Cortex of kidney (tissue), 1 donor: ENCODE measurements at places on chromosomes 6 and 20.

- no peak for DNase-seq
Measured at GRCh38 chr20:20680991-20681508, 31.4 kb downstream of the RALGAPA2 start.

- DNase-seq: no peak
Measured at GRCh38 chr6:27605401-27606342, 132.8 kb upstream of the ZNF184 start.

GRCh38 chr20:7248281-7249201 lies 481.1 kb downstream of the BMP2 start:
- DNase-seq: no peak

GRCh38 chr6:155066361-155066760 lies 71.2 kb downstream of the TIAM2 start:
- DNase-seq: no peak

- no peak for DNase-seq
Measured at GRCh38 chr6:48765352-48765961, 654.5 kb upstream of the PTCHD4 start.

DNA sequence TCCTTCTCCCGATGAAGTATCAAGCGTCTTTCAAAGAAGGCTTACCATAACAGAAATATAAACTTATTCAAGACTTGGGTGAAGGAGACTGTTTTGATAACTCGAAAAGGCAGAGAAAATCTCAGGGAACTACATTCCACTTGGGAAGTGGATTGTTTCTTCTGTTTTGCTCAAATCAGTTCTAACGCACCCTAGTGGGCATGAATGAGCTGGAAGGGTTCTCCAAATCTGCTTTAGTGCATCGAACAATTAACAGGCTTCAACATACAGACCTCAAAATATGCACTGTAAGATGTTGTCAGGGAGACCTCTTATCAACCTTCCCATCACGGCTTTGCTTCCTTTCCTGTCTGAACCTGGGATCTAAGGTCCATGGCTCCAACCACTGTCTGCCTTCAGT lies 392.5 kb downstream of the CD83 start:
- no peak for DNase-seq

DNA sequence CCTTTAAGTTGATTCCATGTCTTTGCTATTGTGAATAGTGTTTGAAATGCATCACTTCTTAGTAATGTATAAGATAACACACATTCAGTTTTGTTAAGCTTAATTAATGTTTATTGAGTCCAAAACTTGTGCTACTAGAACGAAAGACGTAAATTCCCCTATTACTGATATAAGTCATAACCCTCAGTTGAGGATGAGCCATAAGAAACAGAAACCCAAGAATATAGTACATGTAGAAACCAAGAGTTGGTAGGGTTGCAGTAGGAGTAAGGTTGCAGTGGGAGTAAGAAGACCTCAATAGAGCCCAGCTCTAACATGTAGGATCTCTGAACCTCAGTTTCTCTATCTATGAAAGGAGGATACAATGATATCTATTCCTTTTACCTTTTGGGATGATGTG lies 19.3 kb downstream of the CITED2 start:
- no peak for DNase-seq

- no peak for DNase-seq
Measured at GRCh38 chr20:1616858-1617434, 2.9 kb downstream of the SIRPB1 start.

DNA sequence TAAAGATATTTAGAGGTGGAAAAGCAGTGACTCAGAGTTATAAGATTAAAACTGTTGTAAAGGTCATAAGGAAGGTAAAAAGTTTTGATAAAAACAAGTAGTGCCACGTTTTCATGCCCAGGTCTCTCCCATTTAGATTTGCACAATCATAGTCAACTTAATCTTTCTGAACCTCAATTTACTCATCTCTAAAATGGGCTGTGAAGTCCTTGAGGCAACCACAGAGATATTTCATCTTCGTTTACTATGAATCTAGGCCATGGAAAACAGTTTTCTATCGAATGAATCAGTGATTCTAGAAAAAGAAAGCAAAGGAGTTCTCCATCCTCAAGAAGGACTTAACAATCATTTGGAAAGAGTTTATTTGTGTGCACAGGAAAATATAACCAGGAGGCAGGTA lies 190.2 kb downstream of the EDN1 start:
- DNase-seq: no peak

GRCh38 chr6:155417454-155417853 lies 38.2 kb downstream of the NOX3 start:
- no peak for DNase-seq

GRCh38 chr6:137494988-137495702 lies 951 bp upstream of the OLIG3 start:
- no peak for DNase-seq

GRCh38 chr20:9485614-9486340 lies 28.6 kb upstream of the LAMP5 start:
- DNase-seq: no peak

GRCh38 chr6:125533710-125534397 lies 215.6 kb upstream of the HEY2 start:
- DNase-seq: no peak

DNA sequence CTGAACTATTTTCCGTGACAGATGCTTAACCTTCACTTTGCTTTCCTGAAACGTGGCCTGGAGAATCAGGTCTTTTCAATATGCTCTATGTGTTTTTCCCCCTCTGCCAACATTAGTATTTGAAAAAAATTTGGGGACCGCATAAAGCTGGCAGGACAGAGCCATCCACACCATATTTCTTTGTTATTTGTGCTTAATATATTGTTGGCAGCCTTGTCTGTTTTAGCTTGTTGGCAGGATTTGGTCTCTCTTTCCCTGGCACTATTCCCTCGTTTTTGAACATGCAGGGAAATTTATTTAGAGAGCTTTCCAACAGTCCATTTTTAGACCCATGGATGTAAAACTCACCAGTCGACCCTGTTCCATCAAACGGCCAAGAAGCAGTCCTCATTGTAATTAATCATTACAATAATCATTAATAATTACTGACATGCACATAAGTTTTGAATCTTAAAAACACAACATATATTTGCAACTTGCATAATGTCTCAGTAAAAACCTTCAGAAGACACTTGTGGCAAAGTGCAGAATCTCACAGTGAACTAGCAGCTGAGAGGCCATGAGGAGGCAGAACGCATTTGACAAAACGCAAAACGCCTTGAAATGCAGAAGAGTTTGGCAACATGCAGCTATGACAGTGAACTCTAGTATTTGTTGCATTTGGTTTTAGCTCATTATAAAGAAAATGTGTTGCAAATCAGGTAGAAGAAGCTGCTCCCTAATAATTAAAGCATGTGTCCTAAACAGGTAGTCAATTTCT lies 514.2 kb downstream of the C6orf118 start:
- DNase-seq: no peak

DNA sequence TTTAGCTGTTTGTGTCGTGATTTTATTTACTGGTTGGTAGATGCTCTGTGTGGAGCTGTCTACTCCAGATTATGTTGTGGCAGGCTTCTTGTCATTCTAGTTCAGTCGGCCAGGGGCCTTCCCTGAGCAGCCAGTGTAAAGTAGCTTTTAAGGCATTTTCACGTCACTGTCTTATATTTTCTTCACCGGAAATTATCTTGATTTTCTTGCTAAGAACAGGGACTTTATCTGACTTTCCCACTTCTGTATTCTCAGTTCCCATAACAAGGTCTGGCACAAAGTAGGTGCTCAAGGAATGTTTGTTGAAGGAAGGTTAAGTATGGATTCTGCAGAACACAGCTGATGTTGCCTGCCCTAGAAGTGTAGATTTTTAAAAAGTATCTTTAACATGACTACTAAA lies 868 bp downstream of the LTV1 start:
- DNase-seq: no peak

DNA sequence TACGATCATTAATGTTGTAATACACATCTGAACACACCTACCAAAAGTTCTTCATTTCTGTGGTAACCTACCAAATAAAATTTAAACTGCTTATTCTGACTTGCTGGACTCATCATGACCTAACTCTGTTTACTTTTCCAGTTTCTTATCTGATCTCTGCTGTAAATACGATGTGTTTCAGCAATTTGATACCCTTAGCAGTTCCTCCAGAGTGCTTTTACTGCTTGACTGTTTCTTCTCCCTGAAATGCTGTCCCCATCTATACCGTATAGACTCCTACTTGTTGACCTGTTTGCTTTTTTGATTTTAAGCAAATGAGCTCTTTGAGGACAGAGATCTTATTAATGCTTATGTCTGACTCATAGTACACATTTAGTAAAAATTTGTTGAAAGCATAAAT lies 119.5 kb downstream of the SCAF8 start:
- DNase-seq: no peak

DNA sequence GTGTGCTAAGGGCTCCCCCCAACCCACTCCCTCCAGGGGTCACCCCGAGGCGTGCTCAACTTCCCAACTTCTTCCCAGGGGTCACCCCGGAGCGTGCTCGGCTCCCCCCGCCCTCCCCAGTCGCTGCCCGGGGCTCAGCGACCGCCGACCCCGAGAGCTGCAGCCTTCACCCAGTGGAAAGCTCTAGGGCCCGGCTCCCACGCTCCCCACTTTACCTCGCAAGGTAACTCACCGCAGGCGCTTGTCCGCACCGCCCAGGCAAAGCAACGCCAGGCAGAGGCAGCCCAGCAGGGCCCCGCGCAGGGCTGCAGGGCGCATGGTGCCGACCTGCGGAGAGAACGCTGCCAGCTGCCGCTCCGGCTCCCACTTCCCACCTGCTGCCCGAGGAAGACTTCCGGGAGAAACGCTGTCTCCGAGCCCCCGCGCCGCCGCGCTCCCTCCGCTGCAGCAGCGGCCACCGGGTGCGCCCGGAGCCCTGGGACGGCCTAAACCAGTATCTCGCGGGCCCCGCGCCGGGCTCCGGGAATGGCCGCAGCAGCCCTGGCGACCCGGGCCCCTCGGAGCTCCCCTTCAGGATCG lies 396 bp downstream of the RNASET2 start:
- no peak for DNase-seq

- DNase-seq: no peak
Measured at GRCh38 chr6:143807103-143807772, 35.9 kb upstream of the LTV1 start.

DNA sequence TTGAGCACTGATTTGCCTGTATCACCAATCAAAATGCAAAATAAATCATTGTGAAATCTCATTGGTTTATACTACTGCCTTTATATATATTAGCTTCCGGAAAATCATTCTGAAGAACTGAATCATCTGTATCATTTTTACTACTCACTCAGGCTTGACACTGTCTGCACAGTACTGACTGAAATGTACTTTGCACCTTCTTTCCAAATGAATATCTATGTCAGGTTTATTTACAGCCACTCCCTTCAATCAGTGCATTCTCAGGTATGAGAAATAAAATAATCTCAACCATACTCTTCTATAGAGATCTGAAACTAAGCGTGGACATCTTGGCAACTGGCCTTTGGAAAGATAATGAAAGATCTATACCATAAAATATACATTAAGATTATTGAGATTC lies 2.7 kb downstream of the KHDRBS2 start:
- DNase-seq: no peak

DNA sequence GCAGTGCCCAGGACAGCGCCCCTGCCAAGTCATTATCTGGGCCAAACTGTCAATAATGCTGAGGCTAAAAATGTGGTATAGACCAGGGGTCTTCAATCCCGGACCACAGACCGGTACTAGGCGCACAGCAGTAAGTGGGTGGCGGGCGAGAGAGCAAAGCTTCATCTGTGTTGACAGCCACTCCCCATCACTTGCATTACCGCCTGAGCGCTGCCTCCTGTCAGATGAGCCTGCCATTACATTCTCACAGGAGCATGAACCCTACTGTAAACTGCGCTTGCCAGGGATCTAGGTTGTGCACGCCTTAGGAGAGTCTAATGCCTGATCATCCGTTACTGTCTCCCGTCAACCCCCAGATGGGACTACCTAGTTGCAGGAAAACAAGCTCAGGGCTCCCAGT lies 91.0 kb downstream of the NFATC2 start:
- no peak for DNase-seq

DNA sequence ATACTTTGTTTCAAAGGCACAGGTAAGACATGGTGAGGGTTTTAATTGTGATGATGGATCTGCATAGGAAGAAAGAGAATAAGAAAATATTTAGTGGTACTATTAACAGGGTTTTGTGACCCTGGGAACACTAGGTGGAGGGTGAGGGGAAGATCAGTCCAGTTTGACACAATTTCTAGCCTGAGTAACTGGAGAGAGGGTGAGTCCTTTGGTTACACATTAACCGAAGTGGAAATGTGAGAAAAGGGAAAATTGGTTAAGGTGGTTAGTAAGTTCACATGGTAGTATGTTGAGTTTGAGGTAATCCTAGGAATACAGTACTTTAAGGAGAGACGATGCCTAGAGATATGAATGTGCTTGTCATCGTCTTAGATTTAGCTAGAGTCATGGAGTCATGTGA lies 54.8 kb upstream of the POU3F2 start:
- DNase-seq: no peak

GRCh38 chr20:40286975-40287531 lies 402.0 kb downstream of the MAFB start:
- DNase-seq: no peak

GRCh38 chr6:13383328-13384163 lies 55.2 kb upstream of the TBC1D7 start:
- no peak for DNase-seq

- DNase-seq: no peak
Measured at GRCh38 chr6:31158863-31159855, 770 bp downstream of the TCF19 start.

GRCh38 chr6:75546381-75546780 lies 52.8 kb upstream of the FILIP1 start:
- no peak for DNase-seq

- no peak for DNase-seq
Measured at GRCh38 chr6:79466207-79466834, 70.9 kb downstream of the LCA5 start.

DNA sequence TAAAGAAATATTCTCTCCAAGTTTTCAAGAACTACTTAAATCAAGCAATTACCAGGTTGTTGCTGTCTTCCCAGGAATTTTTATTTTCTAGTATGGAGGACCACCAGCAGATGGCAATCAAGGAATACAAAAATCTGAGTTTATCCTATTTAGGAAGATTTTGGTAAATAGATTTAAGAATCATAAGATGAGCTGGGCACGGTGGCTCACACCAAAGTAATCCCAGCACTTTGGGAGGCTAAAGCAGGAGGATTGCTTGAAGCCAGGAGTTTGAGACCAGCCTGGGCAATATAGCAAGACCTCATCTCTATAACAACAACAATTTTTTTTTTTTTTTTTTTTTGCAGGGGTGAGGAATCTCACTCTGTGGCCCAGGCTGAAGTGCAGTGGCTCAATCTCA lies 19.3 kb upstream of the SEC63 start:
- no peak for DNase-seq

GRCh38 chr6:11978169-11978987 lies 33.7 kb upstream of the HIVEP1 start:
- DNase-seq: no peak

GRCh38 chr6:106973018-106973835 lies 1.3 kb downstream of the CD24 start:
- DNase-seq: no peak

GRCh38 chr20:49713753-49714712 lies at the start of gene B4GALT5:
B4GALT5 (minus strand) TSS chr20:49713878; CDS start chr20:49713690, 188 bp downstream.
- DNase-seq: no peak

- DNase-seq: no peak
Measured at GRCh38 chr6:474453-475185, 83.1 kb downstream of the IRF4 start.

- DNase-seq: no peak
Measured at GRCh38 chr20:24736131-24736843, 212.8 kb upstream of the CST7 start.

- no peak for DNase-seq
Measured at GRCh38 chr6:2875359-2876191, 27.5 kb downstream of the SERPINB9 start.
